ENCODE measurements at places on chromosomes 6 and 20. TPM values are rescaled to one million over a fixed set of nuclear protein-coding genes. Genes with fewer than 3 reads are reported as not detected.

PRICKLE4 gene
- total RNA-seq, result not detected

CYP21A2 gene
- total RNA-seq, result 0.17 TPM

COL20A1 gene
- total RNA-seq, result not detected

RIPOR3 gene
- 0.30 TPM for total RNA-seq
